NCI-H460 (cell line): ENCODE measurements at places on chromosomes 6 and 20.

DNA sequence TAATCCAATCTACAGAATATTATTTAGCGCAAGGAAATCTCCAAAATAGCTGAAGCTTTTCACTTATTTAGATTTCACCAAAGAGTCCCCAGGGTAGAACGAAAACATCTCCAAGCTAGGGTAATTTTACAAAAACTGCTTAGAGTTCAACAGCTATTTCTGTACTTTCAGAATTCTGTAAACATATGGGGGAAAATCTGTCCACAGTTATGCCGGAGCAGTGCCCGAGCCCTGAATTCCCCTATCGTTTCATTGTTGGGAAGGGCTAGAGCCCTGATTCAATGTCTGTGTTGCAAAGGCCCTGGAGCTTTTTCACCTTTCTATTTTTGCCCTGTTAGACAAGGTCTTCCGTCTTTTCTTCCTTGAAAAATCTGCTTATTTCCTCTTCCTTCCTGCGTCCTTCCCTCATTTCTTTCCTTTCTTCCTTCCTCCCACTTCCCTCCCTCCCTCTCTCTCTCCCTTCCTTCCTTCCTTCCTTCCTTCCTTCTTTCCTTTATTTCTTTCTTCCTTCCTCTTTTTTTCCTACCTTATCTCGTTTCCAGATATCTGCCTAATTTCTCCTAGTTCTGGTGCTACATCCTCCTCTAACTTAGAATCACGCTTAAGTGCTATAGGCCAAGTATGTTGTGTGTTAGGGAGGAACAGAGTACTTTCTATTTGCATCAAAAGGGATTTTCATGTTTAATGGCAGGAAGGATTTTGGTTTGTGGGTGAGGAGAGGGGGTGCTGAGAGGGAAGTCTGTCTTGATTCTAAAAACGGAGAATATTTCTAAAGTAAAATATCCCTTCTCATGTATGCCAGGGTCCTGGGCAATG, 122.5 kb upstream of the BMP2 start:
- DNase-seq = no peak

- DNase-seq = no peak
Measured at GRCh38 chr20:46423882-46424482, 17.6 kb upstream of the ELMO2 start.

DNA sequence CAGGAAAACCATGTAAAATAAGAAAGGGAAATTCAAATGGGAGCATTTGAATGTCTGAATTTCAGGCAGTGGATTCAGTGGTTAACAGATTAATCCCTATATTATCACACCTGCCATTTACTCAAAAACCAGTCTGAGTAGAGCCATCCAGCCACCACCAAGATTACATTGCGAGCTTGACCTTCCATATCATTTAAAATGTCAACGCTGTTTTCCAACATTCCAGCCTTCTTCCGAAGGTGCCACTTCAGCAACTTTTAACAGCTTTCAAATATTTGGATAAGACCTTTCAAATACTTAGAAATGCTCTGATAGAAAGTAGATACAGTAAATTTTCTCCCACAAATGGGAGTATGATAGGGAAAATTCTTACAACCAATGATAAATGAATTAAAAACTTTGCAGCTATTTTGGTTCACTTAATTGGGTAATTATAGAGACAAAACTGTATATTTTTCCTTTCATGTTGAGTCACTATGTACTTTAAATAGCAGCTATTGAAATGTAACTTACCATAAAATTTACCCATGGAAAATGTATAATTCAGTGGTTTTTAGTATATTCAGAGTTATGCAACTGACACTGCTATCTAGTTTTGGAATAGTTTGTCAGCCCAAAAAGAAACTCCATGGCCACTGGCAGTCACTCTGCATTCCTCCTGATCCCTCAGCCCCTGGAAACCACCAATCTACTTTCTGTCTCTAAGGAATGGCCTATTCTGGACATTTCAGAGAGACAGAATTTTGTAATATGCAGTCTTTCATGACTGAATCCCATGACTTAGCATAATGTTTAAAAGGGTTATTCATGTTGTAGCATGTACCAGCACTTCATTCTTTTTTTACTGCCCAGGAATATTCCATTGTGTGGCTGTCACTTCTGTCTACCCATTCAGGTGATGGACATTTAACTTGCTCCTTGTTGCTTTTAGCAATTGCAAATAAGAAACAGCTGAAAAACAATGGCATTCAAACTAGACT, 21.5 kb downstream of the EZR start:
- DNase-seq = no peak

GRCh38 chr20:51029963-51030920, 7.3 kb upstream of the KCNG1 start:
- no peak for DNase-seq

GRCh38 chr6:141666187-141666586, 466.5 kb upstream of the GJE1 start:
- no peak for DNase-seq

- DNase-seq = peak; percentile 90
Measured at GRCh38 chr6:137707590-137708360, 159.3 kb upstream of the TNFAIP3 start.

DNA sequence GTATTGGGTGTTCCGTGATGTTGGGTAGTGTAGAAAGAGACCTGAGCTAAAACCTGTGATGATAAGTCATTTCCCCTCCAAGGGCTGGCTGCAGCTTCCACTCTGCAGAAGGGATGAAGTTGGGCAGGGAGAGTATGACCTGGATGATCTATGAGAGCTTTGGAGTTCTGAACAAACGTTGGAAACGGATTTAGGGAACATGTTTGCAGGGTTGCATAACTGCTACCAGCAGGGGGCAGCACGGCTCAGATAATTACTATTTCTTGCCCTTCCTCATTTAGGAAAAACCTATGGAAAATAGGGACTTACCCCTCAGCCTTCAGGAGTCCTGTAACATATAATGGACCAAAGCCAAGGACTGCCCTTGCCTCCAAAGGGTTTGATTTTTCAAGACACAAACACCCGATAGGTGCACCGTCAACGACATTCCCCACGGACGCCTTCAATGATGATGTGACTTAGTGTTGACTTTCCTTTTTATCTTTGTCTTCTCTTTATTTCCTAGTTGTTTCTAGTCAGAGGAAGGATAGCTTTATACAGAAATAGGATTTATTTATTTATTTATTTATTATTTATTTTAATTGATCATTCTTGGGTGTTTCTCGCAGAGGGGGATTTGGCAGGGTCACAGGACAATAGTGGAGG, 164.9 kb upstream of the SASH1 start:
- peak; percentile 26 for DNase-seq

- peak; percentile 77 for DNase-seq
Measured at GRCh38 chr6:63635588-63636517, at the start of gene PHF3. PHF3 (plus strand) TSS chr6:63635802; CDS start chr6:63646552, 10,750 bp downstream.

GRCh38 chr6:5644523-5645185, 362.1 kb downstream of the NRN1 start:
- DNase-seq = no peak

GRCh38 chr6:69232008-69232407, 564.8 kb downstream of the LMBRD1 start:
- DNase-seq = no peak

GRCh38 chr6:110387986-110388385, 27.4 kb downstream of the DDO start:
- DNase-seq = no peak

DNA sequence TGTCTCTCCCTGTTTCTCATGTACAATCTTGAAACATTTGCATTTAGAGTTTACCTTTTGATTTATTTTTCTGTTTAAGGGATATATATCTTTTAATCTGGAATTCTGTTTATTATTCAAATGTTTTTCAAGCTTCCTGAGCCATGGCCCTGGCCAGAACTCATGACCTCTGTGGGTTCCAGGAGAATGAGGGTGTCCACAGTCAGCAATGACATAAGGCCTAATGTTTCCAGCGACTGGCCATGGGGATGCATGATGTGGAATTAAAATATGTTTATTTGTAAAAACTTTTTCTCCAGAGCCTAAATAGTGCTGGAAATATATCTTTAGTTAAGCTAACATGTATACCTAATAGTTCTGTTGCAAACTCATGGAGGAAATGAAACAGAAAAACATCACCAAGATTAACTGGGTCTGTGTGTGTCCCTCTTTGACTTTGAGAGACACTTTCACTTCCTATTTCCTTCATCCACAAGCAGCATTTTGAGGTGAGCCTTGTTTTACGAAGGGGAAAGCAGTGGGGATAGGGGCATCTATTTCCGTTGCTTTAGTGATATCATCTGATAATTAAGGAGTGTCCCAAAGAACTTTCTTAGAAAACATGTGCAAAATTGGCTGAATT, 87.6 kb downstream of the SMOC2 start:
- no peak for DNase-seq

GRCh38 chr6:142867988-142868812, 76.8 kb downstream of the HIVEP2 start:
- no peak for DNase-seq

GRCh38 chr6:36856277-36856676, 17.0 kb upstream of the CPNE5 start:
- DNase-seq = no peak

DNA sequence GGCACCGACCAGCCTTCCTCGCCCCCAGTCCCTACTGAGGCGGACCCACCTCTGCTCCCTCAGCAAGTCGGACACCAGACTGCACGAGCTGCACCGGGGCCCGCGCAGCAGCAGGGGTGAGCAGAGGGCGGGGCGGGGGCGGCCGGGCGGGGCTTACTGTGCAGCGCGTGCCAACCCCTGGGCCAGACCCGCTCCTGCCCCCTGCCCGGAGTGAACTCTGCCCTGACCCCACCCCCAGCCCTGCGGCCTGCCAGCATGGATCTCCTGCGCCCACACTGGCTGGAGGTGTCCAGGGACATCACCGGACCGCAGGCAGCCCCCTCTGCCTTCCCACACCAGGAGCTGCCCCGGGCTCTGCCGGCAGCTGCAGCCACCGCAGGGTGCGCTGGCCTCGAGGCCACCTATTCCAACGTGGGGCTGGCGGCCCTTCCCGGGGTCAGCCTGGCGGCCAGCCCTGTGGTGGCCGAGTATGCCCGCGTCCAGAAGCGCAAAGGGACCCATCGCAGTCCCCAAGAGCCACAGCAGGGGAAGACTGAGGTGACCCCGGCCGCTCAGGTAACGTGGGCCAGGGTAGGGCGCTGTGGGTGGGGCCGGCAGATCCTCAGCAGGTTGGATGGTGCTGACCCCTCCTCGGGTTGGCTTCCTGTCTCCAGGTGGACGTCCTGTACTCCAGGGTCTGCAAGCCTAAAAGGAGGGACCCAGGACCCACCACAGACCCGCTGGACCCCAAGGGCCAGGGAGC, 1.5 kb upstream of the SLC2A4RG start:
- DNase-seq = no peak

DNA sequence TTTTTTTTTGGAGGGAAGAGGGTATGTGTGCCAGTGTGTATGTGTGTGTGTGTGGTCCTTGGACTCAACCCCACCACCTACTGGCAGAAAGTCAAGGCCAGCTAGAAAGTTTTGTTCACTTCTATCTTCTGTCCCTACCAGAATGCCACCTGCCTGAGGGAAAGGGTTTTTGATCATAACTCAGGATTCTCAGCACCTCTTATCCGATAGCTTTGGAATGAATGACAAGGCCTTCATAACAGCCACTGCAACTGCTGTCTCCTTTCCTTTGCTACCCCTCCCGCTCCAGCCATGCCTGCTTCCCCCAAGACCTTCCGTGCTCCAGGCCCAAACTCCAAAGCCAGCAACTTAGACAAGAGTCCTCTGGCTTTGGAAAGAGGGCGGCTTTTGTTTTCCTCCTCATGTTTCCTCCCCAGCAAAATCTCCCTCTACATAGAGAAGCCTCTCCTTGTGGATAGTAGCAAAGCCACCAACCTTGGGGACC, 18.7 kb downstream of the BTN3A1 start:
- DNase-seq = no peak

DNA sequence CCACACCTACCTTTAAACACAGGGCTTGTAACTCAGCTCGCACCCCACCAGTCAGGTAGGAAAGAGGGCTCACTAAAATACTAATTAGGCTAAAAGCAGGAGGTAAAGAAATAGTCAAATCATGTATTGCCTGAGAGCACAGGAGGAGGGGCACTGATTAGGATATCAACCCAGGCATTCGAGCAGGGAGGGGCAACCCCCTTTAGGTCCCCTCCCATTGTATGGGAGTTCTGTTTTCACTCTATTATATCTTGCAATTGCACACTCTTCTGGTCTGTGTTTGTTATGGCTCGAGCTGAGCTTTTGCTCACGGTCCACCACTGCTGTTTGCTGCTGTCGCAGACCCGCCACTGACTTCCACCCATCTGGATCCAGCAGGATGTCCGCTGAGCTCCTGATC, 657.2 kb downstream of the PRIM2 start:
- DNase-seq = no peak

- no peak for DNase-seq
Measured at GRCh38 chr6:21752054-21752811, 158.7 kb downstream of the SOX4 start.

- no peak for DNase-seq
Measured at GRCh38 chr20:2837221-2837960, 3.1 kb downstream of the PCED1A start.

DNA sequence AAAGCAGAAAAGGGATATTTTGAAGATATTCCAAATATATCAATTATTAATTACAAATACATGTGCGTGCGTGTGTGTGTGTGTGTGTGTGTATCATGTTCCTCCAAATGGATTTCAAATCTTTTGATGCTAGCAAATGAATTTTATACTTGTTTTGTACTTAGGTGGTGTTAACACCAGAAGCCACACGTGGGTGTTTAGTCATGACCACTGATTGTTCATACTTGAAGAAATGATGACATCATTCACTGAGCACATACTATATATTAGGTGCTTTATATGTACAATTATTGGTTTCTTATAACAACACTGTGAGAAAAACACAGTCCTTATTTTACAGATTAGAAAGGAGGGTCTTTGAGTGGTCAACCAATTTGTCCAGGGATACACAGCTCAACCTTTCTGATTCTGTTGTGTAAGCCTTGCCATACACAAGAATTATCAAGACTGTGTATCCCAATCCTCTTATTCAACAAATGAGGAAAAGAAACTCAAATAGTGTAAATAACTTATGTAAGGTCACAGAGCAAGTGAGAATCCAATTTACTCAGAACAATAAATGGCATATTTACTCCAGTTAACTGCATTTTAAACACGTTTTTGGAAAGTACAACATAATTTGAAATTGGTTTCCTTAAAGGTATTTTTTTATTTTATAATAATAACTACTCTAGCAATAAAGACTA, 88.5 kb downstream of the BCAS1 start:
- no peak for DNase-seq

DNA sequence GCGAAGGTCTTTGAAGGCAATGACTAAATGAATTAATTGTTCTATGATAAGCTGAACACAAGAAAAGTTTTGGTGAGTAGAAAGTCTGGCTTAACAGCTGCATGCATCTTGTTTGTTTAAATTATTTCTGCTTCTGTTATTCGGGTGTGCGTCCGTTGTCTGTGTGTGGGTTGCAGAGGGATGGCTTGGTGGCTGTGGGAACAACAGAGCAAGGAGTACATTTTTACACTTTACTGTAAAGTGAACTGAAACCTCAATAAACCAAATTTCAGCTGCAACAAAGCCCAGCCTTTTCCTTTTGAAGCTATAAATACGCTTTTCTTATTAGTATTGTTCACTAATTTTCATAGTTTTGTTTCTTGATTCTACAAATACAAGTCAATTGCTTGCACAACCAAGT, 3.5 kb upstream of the LAMP5 start:
- no peak for DNase-seq
